ENCODE measurements at places on chromosomes 13 and 19.

GRCh38 chr19:30710721-30711120 is 338.5 kb downstream of the ZNF536 start:
- no peak for DNase-seq

DNA sequence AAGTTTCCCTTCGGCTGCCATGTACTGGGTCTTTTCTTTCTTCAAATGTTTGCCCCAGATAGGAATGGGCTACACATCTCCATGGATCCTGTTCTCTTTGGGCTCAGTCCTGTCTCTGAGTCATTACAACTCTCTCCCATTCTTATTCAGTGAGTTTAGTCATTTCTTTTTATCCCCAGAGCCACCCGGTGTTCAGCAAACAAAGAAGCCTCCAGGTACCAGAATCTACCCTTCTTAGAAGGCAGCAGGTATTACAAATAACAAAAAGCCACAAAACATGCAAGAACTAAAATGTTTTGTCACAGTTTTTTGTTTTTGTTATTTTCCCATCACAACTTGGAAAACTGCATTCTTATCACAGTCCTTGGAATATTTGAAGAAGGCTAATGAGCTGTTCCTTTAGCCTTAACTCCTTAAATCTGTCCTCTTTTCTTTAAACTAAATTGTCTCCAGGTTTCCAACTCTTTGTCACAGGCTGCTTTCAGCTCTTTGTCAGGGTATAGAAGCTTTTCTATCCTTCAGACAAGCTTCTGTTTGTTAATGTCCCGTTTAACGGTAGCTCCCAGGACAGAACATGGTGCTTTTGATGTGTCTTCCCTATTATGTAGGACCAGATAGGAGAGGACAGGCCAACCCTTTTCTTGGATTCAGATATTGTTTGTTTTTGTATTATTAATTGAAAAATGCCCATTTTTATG is 215.5 kb upstream of the HTR2A start:
- DNase-seq = no peak

DNA sequence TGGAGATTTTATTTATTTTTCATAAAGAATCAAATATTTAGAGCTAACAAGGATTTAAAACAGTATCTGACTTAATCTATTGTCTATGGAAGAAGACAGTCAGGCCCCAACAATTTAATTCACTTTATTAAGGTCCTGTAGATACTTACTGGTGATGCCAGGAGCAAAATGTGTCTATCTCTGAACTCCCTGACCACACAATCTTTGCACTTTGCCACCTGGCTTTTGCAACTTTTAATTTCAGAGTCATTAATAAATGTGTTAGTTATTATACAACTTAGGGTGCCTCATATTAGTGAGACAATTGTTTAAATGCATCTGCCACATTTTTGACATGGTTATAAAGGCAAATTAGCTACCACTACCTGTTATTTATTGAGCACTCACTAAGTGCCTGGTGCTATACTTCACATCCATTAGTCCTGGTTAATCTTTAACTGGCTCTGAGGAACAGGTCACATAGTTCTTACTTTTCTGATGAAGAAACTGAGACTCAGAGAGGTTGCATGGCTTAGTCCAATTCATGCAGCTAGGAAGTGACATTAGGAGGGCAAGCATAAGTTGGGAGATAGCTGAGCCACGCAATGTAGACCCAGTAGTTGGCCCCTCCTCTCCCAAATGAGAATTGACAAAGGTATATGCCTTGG is 297.9 kb downstream of the DCT start:
- no peak for DNase-seq

GRCh38 chr19:38812009-38812840 is 520 bp downstream of the LGALS4 start:
- DNase-seq = no peak

- DNase-seq = no peak
Observed at GRCh38 chr13:27183561-27184147, 12.0 kb upstream of the USP12 start.
